ENCODE measurements at places on chromosomes 3 and 15. TPM values are rescaled to one million over a fixed set of nuclear protein-coding genes. Genes with fewer than 3 reads are reported as not detected.

GRCh38 chr15:40008061-40008765 is 30.8 kb downstream of the SRP14 start:
- no peak for DNase-seq

- no peak for DNase-seq
Observed at GRCh38 chr15:89121414-89121813, 33.2 kb downstream of the ABHD2 start.

DNA sequence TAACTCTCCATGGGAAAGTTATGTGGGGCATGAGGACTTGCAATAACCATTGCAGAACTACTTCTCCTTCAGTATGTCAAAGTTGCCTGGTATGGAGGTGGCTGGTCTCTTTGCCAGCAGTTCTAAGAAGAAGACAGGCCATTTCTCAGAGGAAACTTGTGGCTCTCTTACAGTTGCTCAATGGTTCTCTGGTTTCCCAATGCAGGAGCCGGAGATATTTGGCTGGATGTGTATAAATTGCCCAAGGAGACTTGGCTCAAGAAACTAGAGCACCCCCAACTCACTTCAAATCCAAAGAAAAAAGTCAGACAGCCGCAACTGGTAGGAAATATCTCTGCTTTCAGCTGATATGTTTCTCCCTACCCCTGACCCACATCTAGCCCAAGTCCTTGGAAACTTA is 24.2 kb downstream of the WDR93 start:
- no peak for DNase-seq

GRCh38 chr3:17831366-17831765 is 88.9 kb upstream of the TBC1D5 start:
- DNase-seq = no peak

GRCh38 chr15:35490511-35490910 is 55.5 kb downstream of the DPH6 start:
- no peak for DNase-seq

DNA sequence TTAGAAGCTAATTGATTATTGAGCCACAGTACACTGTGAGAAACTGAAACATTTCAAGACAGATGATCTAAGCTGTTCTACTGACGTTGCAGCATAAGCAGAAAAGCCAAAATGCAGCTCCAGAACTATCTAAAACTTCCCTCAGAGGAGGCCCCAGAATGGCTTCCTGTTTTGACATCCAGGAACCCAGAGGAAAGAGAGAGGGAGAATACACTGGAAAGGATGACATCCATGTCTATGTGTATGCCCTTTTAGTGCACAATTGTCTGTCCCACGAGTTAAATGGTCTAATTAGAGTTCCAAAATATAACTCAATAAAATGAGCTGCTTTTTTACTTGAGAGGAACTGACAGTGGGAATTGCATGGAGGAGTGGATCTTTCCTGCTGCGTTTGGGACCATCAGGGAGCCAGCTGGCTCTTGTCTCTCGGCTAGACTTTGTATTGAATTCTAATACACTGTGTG is 688.1 kb downstream of the ZNF385D start:
- DNase-seq = no peak

- no peak for DNase-seq
Observed at GRCh38 chr15:26374806-26375205, 398.1 kb downstream of the GABRB3 start.

GRCh38 chr15:41860049-41860828 is 21.6 kb downstream of the PLA2G4B start:
- no peak for DNase-seq

- DNase-seq = no peak
Observed at GRCh38 chr3:116046350-116046749, 398.9 kb downstream of the LSAMP start.

GASK1A gene
- not detected for total RNA-seq

TM4SF18 gene
- not detected for total RNA-seq

CELF6 gene
- 0.24 TPM for total RNA-seq

FANCD2OS gene
- not detected for total RNA-seq
